ENCODE measurements at places on chromosomes 4 and X.

- no peak for DNase-seq
Measured at GRCh38 chrX:132704769-132705168, 215.9 kb upstream of the MBNL3 start.

DNA sequence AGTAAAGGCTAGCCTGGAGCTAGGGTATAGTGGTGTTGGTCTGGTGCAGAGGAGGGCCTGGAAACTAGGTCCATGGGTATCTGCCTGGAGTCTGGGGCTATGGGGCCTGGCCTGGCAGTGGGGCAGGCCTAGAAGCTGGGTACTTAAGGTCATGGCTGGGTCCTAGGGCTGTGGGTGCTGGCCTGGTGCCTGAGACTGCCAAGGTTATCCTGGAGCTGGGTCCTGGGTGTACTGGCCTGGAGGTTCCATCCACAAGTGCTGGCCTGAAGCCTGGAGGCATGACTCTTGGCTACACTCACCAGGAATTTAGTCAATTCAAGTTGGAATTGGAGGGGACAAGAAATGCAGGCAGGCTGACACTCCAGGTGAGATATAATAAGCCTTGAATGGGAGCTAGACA is 108.4 kb upstream of the ZCCHC13 start:
- no peak for DNase-seq

DNA sequence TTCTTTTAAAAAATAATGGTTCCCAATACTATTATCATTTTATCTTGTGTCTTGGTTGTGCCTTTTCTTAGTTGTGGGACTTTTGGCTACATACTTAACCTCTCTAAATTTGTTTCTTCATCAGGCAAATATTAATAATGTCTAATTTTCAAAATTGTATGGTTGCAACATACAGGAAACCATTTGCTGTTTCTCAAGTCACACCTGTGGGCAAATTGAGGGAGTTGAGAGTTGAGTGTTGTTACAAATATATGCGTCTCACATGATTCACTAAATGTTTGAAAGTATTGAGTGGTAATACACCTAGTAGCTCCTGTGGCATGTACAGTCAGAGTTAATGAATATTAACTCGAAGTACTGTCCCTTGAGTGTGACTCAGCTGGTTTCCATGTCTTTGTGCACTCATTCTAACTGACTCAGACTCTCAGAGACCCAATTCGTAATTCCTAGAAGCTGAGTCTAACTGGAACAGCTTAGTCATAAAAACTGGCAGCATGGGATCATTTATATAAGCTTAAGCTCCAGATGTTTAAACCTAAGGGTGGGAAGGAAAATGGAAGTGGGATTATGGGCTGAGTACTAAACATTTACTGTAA is 802.4 kb downstream of the TRIML1 start:
- peak; percentile 97 for DNase-seq

GRCh38 chr4:129145222-129145730 is 49.3 kb downstream of the C4orf33 start:
- DNase-seq: no peak

DNA sequence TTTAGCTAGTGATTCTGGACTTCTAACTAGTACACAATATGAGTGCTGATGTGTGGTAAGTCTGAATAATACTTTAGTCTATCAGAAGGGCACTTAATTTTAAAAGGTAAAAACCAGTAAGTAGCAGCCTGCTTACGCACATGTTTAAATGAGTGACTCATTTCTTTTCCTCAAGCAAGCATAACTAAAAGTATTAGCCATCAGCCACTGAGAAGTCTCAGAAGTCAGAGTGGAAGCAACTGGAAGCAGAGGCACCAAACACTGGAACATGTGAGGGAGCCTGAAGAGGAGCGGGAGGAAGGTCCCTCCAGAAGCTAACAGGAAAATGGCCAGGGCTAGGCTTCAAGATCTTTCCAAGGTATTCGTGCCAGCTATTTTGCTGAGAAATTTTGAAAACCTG is 257.7 kb downstream of the RAPGEF2 start:
- DNase-seq: peak; percentile 78

- no peak for DNase-seq
Measured at GRCh38 chr4:174332741-174333493, 49.2 kb downstream of the CEP44 start.

- no peak for DNase-seq
Measured at GRCh38 chrX:64427787-64428186, 32.5 kb upstream of the MTMR8 start.

DNA sequence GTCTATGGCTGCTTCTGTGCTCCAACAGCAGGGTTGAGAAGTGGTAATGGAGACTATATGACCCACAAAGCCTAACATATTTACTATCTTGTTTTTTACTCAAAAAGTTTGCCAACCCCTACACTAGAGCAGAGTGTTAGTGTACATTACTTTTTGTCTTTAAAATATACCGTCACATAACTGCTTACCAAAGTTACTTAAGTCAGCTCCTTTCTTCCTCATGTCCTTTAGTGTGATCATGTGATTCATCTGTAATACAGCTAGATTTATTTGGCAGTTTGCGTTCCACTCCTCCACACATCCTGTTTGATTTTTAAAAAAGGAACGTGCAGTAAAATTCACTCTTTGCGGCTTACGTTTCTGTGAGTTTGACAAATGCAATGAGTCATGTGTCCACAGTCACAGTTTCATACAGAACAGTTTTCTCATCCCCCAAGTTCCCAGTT is 162.4 kb upstream of the GPRIN3 start:
- peak; percentile 93 for DNase-seq

DNA sequence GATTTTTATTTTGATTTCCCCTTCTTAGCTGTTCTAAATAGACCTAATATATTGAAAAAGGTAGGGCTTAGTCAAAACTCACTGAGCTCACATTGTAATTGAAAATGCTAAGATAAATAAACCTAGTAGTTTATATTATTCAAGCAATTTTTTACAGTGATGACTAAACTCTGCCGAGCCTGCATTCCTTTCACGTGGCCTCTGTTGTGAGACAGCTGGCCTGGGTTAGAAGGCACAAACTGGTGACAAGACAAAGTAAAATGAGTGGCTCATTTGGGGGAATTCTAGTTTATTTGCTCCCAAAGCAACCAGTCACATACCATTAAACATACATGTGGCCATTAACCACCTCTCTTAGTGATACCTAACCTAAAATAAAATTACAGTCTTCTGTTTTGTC is 169.4 kb upstream of the TEX13C start:
- no peak for DNase-seq

DNA sequence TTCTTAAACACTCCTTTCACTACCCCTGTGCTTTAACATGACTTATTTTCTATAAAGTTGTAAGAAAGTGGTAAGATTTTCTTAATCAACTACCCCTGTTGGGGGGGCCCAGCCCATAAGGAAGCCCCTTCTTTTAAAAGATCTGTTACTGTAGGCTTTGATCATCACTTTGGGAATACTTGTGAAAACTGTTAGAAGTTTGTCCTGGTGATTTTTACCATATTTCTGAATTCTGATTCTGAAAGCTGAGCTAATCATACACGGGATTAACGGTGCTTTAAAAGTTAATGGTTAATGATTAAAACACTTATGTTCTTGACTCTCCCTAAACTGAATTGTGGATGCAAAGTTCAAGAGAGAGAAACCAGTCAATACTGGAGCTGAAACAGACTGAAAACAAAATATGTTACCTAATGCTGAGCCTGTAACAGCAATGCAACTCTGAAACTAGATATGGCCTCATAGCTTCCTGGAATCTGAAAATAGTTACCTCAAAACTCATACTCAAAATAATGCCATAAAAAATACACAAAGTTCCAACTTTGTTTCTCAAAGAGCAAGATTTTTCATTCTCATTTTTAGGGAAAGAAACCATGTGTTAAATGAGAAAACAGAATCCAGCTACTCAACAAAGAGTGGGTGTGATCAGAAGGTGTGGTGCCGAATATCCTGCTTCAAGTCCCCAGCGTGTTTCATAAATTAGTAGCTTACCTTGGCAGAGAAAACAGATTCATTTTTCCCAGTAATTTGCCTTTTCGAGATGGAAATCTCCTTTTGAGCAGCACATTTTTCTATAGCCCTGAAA is 31.6 kb downstream of the ADH7 start:
- DNase-seq: peak; percentile 46

DNA sequence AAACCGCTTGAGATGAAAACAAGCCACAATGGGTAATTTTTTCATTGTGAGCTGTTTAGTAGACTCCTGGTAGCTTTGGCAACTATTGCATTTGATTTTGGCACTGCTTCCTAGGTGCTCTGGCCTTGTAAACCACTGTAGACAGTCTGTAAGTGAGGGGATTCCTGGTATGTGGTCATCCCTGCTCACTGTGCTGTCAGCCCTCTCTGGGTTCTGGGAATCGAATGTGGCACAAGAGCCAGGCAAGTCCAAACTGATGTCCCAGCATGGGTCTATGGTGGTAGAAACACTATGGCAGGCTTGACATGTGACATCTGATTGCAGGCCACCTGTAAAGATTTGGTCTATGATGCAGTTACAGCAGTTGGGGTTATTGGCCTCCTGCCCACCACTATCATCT is 2.5 kb downstream of the USP51 start:
- no peak for DNase-seq

DNA sequence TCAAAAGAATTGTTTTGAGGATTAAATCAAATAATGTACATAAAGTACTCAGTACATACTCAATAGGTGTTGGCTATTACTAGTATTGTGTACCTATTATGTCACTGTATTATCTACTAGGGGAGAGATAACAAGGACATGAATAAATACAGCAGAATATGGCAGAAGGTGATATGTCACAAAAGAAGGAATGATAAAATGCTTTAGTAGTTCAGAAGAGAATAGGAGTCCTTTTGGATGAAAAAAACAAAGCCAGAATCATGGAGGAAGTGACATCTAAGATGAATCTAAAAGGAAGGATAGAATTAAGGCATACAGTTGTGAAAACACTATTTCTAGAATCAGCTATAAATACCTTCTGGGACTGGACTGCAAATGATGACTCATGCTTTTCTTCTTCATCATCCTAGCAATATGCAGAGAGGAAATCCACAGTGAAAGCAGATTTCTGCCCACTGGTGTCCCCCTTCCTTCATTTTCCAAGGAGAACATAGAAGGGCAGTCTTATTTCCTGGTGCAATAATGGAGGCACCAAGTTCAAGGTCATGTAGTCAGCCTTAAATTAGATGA is 98.7 kb downstream of the GLUD2 start:
- no peak for DNase-seq

GRCh38 chr4:4216648-4217047 is 10.1 kb downstream of the OTOP1 start:
- no peak for DNase-seq

Data from skeletal muscle cell (primary cell).